Kasumi-1 (cell line): ENCODE measurements at places on chromosomes 7 and 10.
A peak's percentile ranks its signal among the peaks of the same experiment; 100 is the strongest.

GRCh38 chr10:97278491-97278989 lies 13.9 kb downstream of the ARHGAP19 start:
- peak; percentile 95 for DNase-seq

GRCh38 chr7:44769376-44769775 lies 20.7 kb downstream of the ZMIZ2 start:
- no peak for DNase-seq

DNA sequence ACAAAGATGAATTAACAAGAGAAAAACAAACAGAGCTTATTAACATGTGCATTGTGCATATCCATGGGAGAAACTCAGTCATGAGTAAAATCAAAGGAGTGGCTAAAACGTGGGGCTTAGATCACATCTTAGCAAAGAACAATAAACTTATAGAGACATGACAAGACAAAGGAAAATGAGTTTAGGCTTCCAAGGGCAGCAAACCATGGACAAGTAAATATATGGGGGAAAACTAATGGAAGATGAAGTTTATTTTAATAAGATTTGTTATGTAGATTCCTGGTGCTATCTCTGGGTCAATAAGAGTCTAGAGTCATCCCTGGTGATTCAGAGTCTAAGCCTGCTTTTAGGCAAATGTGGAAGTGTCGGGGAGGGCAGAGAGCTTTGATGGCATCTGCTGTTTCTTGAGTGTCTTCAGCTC lies 87.2 kb upstream of the PLPP4 start:
- DNase-seq = no peak

GRCh38 chr7:139104091-139104450 lies 5.4 kb downstream of the ZC3HAV1 start:
- DNase-seq = peak; percentile 86

DNA sequence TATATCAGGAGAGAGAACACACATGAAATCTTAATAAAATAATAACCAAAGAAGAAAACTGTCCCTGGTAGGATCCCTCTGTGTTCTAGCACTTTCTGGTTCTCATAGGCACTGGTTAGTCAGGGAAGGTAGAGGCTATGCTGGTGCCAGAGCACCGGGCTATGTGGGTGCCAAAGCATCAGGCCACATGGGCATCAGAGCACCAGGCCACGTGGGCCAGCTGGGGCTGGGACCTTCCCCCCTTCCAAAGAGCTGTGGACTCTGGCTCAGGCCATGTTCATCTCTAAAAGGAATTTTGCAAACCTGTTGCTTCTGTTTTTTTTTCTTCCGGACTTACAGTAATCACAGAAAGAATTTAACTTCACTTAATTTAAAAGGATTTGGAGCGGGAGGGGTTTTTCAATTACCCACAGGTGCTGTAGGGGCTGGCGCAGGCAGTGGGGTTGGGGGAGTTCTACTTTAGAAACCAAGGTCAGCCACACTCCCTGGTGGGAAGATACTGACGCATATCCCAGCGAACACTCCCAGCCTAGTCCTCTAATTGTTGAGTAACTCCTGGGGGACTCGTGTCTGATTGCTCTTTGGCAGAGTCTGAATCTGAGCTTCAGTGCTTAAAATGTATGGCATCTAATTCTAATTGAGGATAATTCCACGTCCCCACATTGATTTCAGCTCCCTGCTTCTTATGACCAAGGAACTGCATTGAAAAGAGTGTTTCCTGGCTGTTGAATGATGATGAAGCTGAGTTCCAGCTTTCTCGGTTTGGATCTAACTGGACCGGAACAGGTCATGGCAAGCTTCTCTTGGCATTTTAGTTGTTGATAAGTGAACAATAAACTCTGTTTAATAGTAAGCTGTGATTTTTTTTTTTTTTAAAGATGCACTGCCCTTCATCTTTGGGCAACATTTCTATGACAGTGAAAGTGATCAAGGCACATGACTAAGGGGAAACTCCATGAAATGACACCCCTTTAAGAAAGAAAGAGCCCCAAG lies 110.7 kb upstream of the FZD8 start:
- DNase-seq = no peak

GRCh38 chr7:111238886-111239285 lies 148.0 kb downstream of the LRRN3 start:
- DNase-seq = no peak

DNA sequence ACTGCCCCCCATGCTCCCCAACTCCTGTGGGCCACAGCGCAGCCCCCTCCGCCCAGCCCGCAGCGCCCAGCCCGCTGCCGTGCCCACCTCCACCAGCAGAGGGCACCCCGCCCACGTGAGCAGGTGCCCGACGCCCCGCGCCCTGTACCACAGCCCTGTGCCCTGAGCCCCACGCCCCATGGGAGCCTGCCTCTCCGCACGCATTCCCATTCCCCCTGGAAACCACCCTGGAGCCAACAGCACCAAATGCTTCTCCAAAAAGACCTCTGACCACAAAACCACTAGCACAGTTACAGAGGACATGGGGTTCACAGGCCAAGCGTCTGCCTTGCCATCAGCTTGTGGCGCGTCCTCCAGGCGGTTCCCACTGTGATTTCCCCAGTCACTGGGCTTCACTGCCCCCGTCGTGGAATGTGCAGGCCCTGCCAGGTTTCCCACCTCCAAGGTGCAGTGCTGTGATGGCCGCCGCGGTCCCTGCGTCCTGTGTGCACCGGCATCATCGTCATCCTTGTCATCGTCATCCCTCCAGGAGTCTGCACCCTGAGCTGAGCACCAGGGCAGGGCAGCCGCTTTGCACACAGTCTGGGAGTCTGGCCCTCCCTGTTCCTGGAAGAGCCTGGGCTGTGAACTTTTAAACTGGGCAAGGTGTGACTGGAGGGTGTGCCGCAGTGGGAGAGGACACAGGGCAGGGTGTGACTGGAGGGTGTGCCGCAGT lies 61.7 kb downstream of the PWWP2B start:
- peak; percentile 35 for DNase-seq

- peak; percentile 66 for DNase-seq
Measured at GRCh38 chr10:119103903-119104653, at the start of gene DENND10. DENND10 (plus strand) TSS chr10:119104113; CDS start chr10:119104143, 30 bp downstream.
